ENCODE measurements at places on chromosomes 2 and 18. TPM values are rescaled to one million over a fixed set of nuclear protein-coding genes. Genes with fewer than 3 reads are reported as not detected.

- DNase-seq, result no peak
Observed at GRCh38 chr2:200159829-200160781, 146.4 kb upstream of the SPATS2L start.

DNA sequence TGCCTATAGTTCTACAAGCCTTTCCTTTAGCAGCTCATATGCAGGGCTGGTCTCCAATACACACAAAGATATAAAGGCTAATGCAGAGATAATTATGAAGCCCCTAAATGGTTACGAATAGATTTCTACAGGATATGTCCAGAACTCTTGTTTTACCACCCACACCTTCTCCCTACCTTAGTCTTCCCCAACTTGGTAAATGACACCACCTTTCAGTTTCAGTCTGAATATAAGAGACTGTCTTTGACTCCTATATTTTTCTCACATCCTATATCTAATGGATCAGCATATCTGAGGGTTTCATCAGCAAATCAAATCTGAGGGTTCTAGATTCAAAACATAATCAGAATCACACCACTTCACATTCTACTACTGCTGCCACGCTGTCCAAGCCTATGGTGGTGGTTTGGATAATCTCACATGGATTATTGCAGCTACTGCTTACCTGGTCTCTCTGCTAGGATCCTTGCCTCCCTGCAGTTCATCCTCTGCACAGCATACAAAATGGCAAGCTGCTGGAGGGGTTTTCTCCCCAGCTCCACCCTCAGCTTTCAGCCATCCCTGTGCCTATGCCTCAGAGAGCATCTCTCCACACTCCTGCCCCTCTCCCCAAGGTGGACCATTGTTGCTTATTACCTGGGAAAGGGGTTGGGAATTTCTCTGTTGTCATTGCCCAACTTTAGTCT, 178.0 kb upstream of the SPOPL start:
- no peak for DNase-seq

DNA sequence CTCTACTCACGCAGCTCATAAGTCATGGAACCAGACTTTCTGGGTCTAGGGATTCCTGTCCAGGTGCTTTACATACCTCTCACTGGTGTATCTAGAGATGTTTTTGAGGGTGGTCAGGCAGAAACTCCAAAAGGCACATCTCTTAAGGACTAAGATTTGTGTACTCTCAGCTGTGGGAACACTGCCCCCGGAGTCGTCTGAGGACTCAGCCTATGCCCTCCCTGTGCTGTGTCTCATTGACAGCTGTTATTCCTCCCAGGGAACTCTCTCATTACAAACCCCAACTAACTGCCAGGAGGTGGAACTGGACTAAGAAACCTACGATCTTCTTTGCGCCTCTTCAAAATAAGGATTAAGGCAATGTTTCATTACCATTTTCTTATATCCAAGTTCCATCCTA, 293.9 kb upstream of the DLGAP1 start:
- DNase-seq, result no peak

DNA sequence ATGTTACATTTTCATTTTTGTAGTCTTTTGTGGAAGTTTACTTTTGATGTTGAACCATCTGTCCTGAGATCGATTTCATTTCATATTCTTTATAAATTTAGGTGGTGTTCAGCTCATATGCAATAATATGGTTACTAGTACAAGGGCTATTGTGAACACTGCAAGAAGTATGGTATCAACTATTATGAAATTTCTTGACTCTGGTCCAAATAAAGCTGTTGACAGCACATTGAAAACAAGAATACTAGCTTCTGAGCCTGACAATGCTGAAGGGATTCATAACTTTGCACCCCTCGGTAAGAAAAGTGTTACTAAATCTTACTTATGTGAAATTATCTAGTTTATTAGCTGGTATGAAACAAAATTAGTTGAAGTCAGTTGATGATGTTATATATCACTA, 124.9 kb upstream of the TTC27 start:
- DNase-seq, result no peak

- no peak for DNase-seq
Observed at GRCh38 chr2:36013064-36013463, 342.5 kb upstream of the CRIM1 start.

- no peak for DNase-seq
Observed at GRCh38 chr2:219701847-219702634, 74.6 kb downstream of the SLC4A3 start.

The CERKL gene
- total RNA-seq, result 0.08 TPM

DNA sequence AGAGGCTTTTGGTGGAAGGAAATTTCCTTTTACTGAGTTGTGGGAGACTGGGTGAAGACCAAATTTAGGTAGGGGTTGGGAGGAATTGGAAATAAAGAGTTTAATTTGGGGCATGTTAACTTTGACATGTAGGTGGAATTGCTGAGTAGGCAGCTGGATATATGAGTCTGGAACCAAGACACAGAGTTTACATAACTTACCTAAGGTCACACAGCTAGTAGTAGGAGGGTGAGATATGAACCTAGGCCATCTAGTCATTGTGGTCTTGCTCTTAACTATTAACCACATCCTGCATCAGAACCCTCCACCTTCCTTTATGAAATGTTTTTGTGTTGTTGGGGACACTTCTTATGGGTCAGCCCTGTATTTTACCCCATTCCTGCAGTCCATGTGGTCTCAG, 113.1 kb downstream of the ICOS start:
- DNase-seq, result no peak

- DNase-seq, result no peak
Observed at GRCh38 chr2:5932556-5933469, 240.6 kb downstream of the SOX11 start.

The REG1B gene
- total RNA-seq, result 3.8 TPM

DNA sequence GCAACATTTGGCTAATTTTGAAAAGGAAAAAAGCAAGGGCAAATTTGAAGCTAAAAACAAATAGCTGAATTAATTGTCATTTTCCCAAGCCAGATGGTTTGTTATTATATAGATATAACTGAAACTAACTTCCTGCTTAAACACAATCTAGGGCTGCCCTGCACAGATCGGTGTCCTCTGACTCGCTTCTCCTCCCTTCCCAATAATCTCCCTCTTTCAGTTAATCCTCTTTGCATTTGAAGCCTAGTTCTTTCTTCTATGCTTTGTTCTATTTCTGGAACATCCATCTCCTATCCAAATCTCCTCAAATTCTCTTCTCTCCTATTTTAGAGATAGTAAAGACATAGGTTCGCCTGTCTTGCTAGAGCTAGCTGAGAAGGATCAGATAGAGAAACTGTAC, 328.1 kb downstream of the SLC8A1 start:
- DNase-seq, result no peak

Data from activated T-cell treated with anti-CD3 and anti-CD28 coated beads, Interleukin-2, amount 50 U/mL, for 4 hours (primary cell).